GM20000 (cell line): ENCODE measurements at places on chromosomes 12 and 14.

- DNase-seq, result no peak
Observed at GRCh38 chr14:61266436-61266835, 14.7 kb downstream of the TMEM30B start.

DNA sequence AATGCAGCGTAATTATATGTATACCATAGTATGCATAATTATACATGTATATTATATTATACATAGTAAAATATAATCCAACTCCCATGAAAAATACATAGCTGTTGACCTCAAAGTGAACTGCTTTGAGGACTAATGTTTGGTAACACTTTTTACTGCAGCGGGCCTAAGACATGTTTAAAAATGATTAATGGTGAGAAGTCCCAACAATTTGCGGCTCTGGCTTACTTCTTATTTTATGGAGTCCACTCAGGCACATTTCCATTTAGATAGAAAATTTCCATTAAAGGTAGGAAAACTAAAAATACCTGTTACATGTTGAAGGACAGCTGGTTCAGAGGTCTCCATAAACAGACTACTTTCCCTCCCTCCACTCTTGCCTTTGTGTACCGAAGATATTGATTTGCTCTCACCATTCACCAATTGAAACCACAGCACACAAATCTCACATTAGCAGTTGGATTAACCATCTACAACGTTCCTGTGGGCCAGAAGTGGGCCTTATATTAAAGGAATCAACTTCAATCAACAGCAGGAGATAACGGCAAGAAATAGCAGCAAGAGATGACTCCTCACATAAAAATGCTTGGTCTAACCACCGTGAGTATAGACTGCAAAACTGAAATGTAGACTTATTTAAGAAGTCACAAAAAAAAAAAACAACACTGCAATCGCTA, 14.1 kb upstream of the NT5DC3 start:
- DNase-seq, result no peak

DNA sequence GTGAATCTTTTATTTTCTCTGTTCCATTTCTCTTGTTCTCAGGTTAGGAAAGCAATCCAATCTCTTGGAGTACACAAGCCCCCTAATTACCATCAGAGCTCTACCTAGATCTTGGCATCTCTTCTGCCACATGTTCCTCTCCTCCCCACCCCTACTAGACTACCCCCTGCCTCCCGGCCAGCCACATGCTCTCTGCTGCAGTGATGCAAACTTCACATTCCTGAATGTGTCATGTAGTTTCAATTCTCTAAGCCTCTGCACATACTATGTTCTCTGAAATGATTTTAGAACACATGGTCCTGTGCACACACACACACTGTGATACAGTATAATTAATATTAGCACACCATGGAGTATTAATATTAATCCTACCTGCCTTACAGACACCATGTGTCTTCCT, 104.6 kb downstream of the EFCAB11 start:
- DNase-seq, result no peak

DNA sequence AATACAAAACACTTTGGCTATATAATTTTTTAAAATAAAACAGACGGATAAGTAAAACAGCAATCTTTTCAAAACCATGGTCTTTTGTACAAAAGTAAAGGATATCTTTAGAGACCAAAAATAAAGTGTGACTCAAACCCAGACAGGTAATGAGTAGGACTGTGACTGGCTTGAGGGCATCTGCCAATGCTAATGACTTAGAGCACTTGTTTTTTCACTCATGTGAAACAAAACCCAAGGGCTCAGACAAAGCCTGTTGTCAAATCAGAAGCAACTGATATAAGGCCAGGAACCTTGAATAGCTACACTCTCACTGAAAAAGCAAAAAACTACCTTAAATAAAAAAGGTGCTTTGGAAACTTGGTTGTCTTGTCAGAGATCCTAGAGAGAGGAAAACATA, 357.4 kb downstream of the TMEM117 start:
- DNase-seq, result peak; percentile 25

DNA sequence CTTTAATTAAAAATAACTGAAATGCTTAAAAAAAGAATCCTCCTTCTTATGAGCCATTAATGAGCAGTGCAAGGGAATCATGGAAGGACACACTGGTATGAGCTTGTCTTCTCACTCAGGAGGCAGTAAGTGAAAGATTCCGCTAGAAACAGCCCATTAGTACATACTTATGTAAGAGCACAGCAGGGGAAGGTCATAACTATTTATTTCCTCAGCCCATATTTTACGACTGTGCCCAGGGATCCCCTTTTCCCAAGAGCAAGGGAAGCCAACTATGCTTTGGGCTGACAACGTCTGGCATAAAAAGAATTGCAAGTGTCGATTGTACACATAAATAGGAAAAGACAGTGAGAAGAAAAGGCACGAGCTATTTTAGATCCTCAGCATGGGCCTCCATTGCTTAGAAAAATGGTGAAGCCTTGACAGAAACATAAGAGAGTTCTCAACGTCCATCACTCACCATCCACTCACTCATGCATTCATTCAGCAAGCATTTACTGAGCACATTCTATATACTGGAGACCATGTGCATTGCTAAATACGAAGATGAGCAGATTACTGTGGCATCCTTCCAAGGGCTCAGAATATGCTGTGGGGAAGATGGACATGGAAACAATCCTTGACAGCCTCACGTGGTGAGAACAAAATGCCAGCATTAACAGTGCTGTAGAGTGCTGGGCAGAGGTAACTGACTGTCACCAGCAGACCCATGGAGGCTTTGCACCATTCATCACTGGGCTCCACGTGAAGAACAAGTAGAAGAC, 152.7 kb downstream of the NTF3 start:
- DNase-seq, result no peak

- DNase-seq, result no peak
Observed at GRCh38 chr12:32588604-32589003, 90.5 kb upstream of the DNM1L start.

DNA sequence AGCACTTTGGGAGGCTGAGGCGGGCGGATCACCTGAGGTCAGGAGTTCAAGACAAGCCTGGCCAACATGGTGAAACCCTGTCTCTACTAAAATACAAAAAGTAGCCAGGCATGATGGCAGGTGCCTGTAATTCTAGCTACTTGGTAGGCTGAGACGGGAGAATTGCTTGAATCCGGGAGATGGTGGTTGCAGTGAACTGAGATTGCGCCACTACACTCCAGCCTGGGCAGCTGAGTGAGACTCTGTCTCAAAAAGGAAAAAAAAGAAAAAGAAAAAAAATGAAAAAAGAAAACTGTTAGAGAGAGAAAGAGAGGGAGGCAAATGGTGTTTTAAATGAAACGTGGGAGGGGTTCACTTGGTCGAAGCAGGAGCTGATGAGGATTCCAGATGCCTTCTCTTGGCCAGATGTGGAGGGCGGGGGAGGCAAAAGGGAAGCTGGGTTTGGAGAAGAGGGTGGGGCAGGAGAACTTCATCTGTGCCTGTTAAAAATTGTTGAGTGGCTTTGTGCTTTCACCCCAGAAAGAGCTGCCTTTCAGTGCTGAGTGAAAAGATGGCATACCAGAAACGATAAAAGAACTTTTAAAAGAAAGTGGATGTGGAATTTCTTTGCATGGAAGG, 1.1 kb downstream of the EMP1 start:
- DNase-seq, result no peak

- DNase-seq, result no peak
Observed at GRCh38 chr12:94202245-94203180, 54.1 kb downstream of the PLXNC1 start.

DNA sequence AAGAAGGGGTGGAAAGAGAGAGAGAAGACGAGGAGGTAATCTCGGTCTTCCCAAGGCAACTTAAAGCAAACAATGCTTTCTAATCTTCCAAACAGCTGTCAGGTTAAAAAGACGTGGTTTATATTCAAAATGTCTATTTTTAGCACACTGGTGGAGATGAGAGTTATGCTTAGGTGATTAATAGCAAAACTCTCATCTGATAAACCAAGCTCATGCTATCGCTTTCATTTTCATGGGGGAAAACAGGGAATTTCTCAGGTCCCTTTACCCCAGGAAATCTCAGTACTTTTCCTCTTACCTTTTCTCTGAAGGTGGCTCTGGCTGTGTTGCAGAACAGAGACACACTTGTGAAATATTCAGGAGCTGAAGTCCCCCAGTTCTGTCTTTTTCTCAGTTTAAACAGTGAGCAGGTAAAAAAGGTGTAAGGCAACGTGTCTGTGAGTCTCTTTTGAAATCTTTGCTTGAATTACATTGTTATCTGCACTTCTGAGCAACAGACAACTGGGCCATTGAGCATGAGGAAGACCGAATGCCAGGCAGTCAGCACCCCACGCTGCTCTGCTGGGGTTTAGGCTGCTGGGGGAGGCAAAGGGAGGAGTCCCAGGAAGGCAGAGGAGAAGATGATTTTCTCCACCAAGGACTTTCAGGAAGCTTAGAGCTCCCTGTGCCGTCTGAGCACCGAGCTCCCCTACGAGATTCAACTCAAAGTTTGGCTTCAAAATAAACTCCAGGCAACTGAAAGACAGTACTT, 759.3 kb downstream of the BCL11B start:
- no peak for DNase-seq

DNA sequence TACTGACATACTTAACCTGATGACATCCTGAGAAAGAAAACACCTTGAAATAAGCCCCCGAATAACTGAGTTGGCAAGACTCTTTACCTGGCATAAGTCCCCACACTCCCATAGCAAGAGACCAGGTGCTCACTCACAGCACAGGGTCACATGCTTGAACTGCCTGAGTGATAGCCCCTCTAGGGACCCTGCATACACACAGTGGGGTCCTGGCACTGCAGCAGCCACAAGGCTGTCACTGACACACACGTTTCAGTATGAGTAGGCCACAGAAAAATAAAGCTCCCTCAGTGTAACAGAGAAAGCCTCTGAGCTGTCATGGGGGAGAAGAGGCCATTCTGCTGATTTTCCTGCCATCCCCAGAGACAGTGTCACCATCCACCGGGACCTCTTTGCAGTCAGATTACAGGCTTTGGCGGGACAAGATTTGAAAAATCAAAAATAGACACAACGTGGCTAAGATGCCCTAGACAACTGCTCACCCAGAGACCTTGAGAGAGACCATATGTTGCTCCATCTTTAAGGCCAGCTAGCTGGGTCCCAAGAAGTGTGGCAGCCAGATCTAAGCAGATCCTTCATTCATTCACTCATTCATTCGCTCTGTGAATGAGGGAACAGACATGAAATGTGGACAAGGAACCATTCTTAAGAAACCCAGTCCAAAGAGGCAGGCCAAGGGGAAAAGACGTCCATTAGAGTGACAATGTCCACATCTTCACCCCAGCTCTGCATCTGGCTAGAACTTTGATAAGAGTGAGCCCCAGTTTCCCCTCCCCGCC, 1.6 kb downstream of the SCARB1 start:
- DNase-seq, result no peak

DNA sequence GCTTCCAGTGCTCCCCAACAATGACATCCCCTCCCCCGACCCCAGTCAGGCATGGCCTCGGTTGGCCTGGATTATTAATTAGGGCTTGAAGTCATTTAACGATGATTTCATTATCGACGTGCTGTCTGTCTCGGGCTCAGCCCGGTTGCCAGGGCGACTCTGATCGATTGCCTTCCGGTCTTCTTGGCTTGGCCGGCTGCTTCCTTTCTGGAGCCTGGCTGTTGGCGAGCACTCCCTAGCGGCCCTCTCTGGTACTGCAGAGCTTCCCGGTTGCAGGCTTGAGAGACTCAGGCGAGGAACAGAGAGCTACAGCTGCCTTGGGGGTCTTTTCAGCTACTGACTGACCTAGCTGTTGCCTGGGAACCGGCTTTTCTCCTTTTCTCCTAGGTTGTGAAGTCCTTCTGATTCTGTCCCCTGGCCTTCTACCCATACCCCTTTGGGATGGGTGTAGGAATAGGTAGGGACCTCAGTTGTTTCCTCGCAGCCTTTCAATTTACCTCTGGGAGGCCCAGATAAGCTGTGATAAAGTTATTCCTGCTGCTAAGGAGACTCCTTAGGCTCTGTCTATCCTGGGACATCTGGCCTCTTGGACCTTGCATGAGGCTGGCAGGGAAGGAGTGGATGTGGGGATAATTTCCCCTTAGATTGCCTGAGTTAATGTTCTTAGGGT, 5.5 kb upstream of the CISTR start:
- peak; percentile 91 for DNase-seq

- no peak for DNase-seq
Observed at GRCh38 chr12:80226576-80226975, 127.2 kb downstream of the OTOGL start.

DNA sequence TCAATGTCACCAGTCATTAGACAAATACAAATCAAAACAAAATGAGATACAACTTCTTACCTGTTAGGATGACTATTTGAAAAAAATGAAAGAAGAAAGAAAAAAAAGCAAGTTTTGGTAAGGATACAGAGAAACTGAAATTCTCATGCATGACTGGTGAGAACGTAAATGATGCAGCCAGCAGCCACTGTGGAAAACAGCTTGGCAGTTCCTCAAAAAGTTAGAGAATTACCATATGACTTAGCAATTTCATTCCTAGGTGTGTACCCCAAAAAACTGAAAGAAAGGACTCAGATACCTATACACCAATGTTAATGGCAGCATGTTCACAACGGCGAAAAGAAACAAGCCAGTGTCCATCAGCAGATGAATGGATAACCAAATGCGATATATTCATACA, 26.6 kb downstream of the NINJ2 start:
- no peak for DNase-seq

DNA sequence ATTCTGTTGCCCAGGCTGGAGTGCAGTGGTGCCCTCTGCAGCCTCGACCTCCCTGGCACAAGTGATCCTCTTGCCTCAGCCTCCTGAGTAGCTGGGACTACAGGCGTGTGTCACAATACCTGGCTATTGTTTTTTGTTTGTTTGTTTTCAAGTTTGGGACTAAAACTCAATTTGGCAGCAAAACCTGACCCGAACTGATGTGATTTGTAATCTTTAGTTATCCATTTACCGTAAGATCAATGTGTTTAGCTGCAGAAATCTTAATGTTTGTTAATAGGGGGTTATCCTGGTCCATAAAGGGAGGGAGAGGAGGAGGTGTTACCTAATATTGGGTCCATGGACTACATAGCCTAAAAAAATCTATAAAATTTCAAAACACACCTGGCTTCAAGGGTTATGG, 738 bp upstream of the C1S start:
- no peak for DNase-seq

DNA sequence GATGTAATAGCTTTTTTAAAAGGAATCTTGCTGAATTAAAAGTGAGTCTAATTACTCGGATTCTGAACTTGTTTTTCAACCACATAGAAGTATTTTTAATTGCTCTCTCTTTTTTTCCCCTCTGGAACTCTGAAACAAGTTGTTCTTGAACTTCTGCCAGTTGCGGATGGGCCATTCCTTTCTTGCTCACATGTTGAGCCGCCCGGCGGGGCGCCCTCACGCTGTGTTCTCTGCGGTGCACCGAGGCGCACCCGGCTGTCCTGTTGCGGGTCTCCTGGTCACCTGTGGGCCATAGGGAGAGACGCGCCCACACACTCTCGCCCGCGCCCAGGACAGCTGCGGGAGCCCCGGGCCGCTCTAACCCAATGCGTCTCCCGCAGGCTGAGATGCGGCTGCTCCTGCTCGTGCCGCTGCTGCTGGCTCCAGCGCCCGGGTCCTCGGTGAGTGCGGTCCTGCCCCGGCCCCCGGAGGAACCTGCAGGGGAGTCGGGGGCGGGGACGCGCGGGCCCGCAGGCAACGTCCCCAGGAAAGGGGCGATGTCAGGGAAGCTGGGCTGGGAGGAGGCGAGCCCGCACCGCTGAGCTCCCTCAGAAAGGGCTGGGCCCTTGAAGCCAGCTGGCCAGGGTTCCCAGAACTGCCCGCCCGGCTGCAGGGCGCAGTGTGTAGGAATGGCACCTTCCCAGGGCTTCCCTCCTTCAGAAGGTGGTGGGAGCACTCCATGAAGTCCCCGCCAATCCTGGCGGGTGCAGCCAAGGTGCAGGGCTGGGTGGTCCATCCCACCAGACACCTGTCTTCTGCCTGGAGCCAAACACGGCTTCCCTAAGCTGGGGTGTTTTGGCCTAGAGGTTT, 2.3 kb downstream of the PAPLN start:
- DNase-seq, result peak; percentile 27
